ENCODE measurements at places on chromosomes 3 and 15. TPM values are rescaled to one million over a fixed set of nuclear protein-coding genes. Genes with fewer than 3 reads are reported as not detected.

The MED12L gene
- total RNA-seq, result 6.4 TPM

The GOLGA6D gene
- total RNA-seq, result 0.19 TPM

GRCh38 chr3:170055209-170055608, 17.4 kb downstream of the GPR160 start:
- DNase-seq, result no peak

- no peak for DNase-seq
Observed at GRCh38 chr3:133886031-133886722, 9.5 kb downstream of the RAB6B start.

DNA sequence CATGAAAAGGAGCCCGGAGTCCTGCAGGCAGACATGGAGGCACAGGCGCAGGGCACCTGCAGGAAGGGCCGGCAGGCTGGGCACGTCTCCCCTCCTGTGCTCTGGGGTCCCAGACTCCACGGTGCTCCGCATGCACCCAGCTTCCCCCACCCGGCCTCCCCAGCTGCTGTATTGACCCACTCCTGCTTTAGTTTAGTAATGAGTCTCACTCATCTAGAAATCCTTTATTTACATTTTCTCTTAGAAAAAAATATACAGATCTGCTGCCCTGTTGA, 8.5 kb downstream of the MESP2 start:
- DNase-seq, result no peak

The IL17RD gene
- 47.4 TPM for total RNA-seq

The GPR149 gene
- total RNA-seq, result 0.14 TPM

The SLC7A14 gene
- 13.5 TPM for total RNA-seq

DNA sequence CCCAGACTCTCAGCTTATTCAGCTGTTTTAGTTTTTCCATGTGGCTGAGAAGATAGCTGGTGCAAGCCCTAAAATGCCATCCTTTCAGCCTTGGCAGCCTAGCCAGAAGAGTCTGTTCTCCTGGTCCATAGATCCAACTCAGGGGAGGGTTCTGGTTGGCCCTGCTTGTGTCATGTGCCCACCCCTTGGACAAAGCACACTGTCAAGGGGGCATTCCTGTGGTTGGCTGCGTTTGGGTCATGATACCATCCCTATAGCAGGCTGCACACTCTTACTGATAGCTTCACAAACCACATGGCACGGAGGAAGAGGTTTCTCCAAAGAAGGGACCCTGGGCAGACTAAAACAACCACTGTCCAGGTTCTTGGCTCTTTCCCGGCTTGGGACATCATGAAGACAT, 8.4 kb upstream of the FSTL1 start:
- no peak for DNase-seq

The TNFSF10 gene
- total RNA-seq, result 48.1 TPM

DNA sequence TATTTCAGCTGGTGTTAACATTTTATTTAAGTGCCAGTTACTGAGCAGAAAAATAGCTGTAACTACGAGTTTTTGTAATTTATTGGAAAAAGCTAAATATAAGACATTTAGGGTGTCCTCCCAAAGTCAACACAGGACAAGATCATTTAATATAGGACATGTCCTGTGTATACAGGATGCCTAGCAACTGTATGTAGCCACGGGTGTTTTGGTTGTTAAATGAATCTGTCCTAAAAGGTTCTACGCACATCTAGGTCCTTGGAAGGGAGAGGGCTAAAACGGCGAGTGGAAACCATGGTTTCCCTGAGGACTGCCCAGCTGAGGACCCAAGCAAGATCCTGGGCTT, 565 bp upstream of the ZNF621 start:
- DNase-seq, result no peak

- no peak for DNase-seq
Observed at GRCh38 chr3:196968233-196969133, at the start of gene PIGZ. PIGZ (minus strand) TSS chr3:196968833; CDS start chr3:196952031, 16,802 bp downstream.

The MYH15 gene
- total RNA-seq, result 0.26 TPM

- no peak for DNase-seq
Observed at GRCh38 chr15:40902605-40903561, 8.6 kb downstream of the VPS18 start.

The GPR27 gene
- total RNA-seq, result 7.4 TPM

The GPR156 gene
- total RNA-seq, result 0.45 TPM

The AADACL2 gene
- 11.7 TPM for total RNA-seq

The GPR62 gene
- not detected for total RNA-seq

The PLSCR5 gene
- not detected for total RNA-seq

Measured in type B pancreatic cell (in vitro differentiated cells).